ENCODE measurements at places on chromosomes 12 and 14.

GRCh38 chr14:68502230-68502629, 290.6 kb downstream of the ZFP36L1 start:
- DNase-seq, result no peak

GRCh38 chr14:68293404-68293803, 473.8 kb downstream of the RAD51B start:
- no peak for DNase-seq

DNA sequence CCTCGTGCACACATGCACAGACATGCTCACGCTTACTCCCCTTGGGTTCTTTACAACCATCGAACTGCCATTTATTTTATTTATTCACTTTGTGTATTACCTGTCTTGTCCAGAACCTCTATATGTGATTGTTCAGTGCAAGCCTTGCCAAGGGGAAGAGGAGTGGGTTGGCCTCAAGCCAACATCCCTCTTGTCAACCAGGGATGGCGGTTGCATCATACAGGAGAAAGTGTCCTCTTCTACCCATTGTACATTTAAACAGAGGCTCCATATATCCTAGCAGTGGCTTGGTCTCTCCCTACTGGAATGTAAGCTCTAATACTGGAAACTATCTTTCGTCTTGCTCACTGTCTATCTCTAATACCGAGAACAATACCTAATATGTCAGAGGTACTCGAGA, 108.4 kb downstream of the C12orf42 start:
- DNase-seq, result no peak

DNA sequence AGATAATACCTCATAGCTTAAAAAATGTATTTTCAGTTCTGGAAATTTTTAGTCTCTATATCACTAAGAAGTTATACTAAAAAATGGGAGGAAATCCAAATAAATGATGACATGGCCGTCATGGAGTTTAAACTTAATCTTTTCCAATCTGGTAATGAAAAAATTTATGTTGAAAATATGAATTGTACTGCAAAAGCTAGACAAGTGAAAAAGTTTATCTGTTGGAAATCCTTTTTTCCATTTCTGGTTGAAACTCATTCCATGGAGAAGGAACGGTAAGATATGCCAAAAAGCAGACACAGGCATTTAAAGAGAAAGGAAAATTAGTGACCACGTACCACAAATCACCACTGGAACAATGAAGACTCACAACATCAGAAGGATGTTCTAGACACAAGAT, 314.2 kb upstream of the PRICKLE1 start:
- DNase-seq, result no peak

GRCh38 chr12:54853933-54854538, at the start of gene MUCL1:
Gene MUCL1 (plus strand): TSS chr12:54854516. CDS start chr12:54854583, 67 bp downstream.
- peak; percentile 52 for DNase-seq

- DNase-seq, result no peak
These were observed 15.2 kb downstream of the SLC38A1 start for GRCh38 chr12:46253544-46254162.

DNA sequence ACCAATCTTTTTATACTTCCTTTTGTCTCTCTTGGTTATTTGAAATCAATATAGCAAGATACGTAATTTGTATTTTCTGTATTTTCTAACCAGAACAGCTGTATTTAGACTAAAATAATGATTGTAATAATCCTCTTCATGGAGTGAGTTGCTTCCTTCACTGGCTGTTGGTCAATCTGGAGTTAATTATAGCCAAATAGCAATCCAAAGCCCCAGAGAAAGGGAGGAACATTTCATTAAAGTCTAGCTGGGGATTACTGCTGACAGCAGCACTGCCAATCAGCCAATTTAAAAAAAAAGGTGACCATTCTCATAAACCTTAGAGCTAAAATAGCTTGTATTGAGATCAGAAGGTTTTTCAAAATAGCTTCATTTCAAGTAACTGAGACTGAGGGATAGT, 118.0 kb downstream of the TRHDE start:
- no peak for DNase-seq

- DNase-seq, result no peak
These were observed 176.9 kb upstream of the HIF1A start for GRCh38 chr14:61518403-61518802.

DNA sequence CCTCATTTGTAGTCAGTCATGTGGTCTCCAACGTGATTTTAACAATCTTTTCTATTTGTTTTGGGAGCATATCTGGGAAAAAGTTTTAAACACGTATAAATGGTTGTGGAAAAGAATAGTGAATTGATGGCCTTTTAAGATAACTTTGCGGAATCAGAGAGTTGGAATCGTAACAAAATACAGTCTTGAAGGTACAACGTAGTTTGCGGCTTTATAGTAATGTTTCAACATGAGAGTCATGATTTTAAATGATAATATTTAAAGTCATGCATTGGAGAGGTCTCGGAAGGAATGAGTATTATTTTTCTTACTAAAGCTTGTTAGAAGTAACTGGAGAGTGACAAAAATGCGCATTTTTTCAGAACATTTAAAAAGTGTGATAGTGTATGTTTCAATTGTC, 1.6 kb downstream of the AEBP2 start:
- DNase-seq, result no peak

- DNase-seq, result no peak
These were observed 27.7 kb upstream of the STAC3 start for GRCh38 chr12:57278465-57279381.

DNA sequence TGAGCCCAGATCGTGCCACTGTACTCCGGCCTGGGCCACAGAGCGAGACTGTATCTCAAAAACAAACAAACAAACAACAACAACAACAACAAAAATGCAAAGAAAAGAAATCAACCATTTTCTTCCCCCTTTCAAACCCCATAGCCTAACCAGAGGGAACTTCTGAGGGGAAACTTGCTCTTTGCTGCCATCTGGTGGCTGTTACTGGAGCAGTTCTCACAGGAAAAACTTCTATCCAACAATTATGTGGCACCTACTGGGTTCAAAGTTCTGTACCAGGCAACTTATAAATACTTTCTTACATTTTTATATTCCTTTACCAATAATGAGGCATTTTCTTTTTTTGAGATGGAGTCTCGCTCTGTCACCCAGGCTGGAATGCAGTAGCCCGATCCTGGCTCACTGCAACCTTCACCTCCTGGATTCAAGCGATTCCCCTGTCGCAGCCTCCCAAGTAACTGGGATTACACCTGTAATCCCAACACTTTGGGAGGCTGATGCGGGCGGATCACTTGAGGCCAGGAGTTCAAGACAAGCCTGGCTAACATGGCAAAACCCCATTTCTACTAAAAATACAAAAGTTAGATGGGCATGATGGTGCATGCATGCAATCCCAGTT, 50.9 kb upstream of the BICDL1 start:
- DNase-seq, result peak; percentile 38
